ENCODE measurements at places on chromosomes 1 and 21.

GRCh38 chr1:50750021-50750619 lies 209.9 kb downstream of the FAF1 start:
- peak; percentile 36 for DNase-seq

GRCh38 chr1:110235181-110235833 lies 25.2 kb downstream of the KCNC4 start:
- DNase-seq = no peak

- no peak for DNase-seq
Measured at GRCh38 chr1:56137090-56137489, 442.3 kb downstream of the PLPP3 start.

DNA sequence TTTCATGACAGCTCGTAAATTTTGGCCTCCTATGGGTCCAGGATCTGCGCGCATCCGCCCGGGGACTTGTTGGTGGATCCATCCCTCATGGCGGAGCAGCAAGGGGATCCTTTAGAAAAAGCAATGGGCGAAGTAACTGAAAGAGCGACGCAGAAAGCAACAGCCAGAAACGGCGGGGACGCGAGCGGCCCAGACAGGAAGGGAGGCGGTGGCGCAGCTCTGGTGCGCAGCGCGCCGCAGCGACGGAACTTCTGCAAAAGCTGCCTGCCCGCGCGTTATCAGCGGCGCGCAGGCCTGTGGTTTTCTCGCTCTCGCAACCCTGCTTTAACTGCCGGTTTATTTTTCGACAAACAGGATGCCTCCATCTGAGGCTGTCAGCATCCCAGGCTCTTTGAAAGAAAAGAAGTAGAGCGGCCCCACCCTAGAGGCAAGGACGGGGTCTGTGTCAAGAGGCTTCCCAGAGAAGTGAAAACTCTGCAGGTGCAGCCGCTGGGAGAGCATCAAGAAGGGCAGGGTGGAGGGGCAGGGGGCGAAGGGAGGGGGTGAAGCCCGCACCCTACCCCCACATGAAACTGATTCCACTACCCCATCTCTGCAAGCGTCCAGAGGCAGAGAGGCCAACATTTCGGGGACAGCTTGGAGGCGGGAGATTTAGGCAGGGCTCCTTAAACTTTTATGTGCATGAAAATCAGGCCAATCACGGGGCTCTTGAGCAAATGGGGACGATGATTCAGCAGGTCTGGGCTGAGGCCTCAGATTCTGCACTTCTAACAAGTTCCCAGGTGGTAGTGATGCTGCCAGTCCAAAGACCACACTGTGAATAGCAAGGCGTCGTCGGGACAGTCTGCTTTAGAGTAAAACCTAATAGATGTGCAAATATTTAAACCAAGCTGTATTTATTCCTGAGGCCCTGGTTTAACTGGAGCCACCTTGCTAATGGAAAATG lies 22.2 kb downstream of the RUNX1 start:
- peak; percentile 48 for DNase-seq

- DNase-seq = no peak
Measured at GRCh38 chr1:14791654-14792053, 193.2 kb downstream of the KAZN start.

DNA sequence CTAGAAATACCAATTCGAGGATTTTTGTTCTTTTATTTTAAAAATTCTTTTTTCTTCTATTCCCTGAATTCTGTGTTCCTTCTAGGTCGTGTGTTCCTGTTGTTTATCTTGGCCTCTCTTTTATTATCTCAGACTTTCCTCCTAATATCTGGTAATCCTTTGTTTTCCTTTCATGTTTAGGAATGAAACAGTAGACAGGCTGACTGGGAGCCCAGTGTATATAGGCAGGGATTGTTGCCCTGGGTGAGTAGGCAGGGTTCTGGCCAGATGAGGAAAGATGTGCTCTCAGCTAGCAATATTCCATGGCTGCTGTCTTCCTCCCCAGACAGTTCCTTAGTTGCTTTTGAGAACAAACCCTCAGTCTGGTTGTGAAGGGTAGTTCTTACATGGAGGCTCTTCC lies 161.8 kb upstream of the PDE4B start:
- peak; percentile 1 for DNase-seq

DNA sequence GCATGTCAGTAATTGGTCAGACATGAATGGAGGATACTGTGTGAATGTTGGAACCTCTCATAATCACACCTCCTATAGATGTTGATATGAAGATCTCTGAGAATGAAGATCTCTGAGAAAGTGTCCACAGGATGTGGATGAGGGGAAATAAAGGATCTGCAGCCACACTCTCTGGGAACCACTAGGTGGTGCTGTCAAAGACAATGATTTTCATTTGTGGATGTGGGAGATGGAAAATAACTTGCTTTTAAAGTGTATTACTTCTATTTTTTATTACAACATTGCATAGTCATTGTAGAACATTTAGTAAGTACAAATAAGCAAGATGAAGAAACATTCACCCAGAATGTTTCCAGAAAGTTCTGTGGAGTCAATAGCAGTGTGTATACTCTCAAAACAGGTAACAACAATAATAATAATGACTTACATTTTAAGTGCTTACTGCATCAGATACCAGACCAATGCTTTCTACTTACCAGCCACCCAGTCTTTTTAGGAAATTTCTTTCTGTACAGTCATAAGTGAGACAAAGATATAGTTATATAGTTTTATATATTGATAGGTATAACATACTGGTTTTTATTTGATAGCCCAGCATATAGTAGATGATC lies 128.2 kb downstream of the ATG4C start:
- DNase-seq = peak; percentile 26

DNA sequence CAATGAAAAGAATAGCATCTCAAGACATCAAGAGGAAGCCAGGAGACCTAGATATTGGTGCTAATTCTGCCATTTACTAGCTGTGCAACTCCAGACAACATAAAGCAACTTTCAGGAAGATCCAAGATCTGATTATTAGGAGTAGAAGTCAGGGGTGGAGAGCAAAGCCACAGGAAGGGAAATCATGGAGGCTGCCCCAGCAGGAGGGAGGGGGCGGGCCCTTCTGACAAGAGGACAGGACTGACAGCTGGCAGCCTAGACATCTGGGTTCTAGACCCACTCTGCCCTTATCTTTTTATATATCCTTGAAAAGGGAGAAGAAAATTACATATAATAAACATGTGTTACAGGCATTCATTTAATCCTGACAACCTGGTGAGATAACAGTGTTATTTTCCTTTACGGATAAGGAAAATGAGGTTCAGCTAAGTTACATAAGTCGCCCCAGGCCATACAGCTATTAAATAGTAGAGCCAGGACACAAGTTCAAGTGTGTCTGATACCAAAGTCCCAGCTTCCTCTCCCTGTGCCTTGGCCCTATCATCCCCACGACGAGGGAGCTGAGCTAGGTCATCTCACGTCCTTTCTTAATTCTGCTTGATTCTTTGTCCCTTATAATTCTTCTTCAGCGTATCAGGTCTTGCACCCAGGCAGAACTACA lies 46.6 kb downstream of the ARHGEF11 start:
- no peak for DNase-seq

DNA sequence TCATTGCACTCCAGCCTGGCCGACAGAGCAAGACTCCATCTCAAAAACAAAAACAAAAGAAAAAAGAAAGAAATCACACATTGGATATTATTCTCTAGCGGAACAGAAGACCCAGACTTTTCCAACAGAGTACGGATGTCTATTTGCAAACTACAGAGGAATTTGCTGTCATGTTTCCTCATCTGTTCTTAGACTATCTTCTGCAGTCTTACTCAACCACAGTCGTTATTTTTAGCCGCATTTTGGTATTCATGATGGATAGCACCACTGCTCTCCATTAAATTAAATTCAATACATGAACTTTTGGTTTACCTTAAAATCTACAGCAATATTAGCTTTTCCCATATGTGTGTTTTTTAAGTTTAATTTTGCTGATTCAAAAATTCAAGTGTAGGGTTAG lies 14.2 kb upstream of the HEATR1 start:
- no peak for DNase-seq

- DNase-seq = no peak
Measured at GRCh38 chr1:47915677-47916353, 81.4 kb downstream of the TRABD2B start.

GRCh38 chr1:230080822-230081221 lies 13.8 kb downstream of the GALNT2 start:
- no peak for DNase-seq

DNA sequence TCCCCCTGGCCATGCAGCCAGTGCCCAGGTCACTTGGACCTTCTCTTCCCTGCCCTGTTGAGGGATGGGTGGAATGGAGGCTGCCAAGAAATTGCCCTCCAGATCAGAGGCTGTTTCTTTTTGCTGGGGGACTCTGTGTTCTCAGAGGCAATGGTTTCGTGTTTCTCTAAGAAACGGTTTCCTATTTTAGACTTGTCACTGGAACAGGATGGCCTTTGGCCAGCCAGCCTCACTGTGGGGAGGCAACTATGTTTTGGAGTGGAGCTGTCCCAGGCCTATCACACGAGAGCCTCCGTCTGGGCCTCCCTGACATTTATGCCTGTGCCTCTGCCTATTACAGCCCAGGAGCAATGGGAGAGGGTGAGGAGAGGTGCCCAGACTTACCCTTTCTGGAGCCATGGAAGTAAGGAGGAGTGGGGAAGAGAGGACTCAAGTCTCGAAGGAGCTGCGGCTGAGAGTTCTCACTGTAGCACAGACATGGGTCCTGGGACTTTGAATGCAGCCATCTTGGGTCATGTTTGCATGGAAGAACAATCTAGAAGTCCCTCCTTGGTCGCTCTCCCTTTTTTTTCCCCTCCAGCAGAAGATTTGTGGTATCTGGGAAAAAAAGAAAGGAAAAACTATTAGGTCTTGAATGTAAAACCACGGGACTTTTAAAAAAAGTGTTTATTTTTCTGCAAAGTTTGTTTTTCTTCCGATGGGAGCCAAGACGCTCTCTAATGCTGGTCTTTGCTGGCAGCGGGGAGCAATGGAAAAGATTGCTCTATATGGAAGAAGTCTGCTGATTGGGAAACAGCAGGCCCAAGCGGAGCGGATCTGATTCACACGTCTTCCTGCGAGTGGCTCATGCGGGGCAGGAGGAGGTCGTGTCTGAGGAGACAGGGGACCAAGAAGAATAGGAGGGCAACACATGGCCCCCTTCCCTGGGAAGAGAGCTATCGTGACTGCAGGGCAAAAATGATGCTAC lies 219.2 kb downstream of the FOXD2 start:
- peak; percentile 39 for DNase-seq

- no peak for DNase-seq
Measured at GRCh38 chr1:57309630-57310029, 114.2 kb downstream of the DAB1 start.

DNA sequence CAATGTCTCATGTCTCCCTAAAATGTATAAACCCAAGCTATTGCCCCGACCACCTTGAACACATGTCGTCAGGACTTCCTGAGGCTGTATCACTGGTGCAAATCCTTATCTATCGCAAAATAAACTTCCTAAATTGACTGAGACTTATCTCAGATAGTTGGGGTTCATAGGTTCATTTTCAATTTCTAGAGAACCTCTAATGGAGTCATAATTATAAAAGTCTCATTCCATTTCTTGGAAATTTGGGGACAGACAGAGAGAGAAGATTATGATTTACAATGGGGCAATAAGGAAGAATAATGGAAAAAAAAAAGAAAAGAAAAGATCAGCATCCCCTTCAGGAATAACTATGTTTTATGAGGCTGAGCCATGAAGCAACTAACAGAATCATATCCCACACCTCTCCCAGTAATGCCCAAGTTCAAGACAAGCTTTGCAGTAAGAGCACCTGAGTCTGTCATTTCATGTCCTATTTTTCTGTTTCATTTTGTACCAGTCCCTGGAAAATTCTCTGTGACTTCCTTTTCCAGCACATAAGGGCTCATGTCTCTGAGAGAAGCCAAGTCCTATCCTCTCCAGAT lies 70.0 kb upstream of the ETS2 start:
- DNase-seq = no peak

DNA sequence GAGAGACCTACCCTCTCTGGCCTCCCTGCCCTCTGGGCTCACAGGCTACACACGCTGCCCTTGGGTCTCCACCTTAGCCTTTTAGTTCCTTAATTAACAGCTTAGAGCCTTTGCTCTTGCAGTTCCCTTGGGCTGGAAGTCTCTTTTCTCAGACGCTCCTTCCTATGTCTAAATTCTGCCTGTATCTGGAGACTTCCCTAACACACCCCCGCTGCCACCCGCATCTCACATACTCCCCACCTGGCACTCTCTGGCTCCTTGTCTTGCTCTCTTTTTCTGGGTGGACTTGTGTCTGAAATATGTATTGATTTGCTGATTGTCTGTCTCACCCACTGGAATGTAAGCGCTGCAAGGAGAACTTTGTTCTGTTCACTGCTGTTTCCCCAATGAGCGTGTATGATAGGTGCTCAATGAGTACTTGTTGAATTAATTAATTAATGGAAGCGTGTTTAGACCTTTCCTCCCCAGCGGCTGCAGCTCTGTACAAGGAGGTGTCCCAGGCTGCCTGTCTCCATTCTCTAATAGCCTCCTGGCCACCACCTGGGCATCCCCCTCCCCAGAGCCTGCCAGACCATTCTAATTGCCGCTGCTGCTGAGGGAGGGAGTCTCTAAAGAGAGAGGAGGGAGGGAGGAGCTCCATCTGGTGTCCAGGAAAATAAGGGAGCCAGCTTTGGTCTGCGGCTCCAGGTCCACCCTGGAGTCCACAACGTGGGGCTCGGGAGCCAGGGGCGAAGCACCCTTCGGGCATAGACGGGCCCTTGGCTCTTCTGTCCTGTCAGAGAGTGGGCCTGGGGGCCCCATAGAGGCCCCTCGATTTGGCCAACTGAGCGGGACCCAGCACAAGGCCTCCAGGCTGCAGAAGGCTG lies 95.4 kb downstream of the RNF220 start:
- DNase-seq = no peak

DNA sequence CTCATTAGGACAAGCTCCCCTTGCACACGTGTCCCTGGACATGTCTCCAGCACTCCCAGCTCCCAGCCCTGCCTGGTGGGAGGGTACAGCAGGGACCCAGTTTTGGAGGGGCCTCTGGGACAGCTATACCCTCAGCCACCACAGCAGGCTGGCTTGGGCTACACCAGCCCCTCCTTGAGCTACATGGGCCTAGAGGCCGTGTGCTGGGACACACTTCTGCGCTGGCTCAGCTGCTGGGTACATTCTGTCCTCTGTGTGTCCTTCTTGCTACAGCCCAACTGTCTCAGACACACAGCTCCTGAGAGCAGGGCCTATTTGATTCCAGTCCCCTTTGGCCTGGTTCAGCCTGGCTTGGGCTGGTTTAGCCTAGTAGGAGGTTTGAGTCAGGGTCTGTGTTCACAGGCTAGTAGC lies 26.7 kb downstream of the DMAP1 start:
- no peak for DNase-seq

- DNase-seq = no peak
Measured at GRCh38 chr1:100775483-100775882, 55.9 kb downstream of the VCAM1 start.

DNA sequence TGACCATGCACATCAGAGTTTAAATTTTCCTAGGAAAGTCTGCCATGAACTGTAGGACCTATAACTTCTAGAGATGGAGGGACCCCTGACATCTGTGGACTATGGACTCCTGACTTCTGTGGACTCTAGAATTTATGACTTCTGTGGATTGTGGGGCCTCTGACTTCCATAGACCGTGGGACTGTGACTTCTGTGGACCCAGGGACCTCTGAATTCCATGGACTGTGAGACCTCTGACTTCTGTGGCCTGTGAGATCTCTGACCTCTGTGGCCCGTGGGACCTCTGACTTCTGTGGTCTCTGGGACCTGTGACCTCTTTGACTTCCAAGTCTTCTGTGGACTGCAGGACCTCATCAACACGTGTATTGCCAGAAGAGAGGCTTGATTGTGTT lies 36.7 kb downstream of the PEX14 start:
- DNase-seq = no peak
